ENCODE measurements at places on chromosomes 2 and 18. TPM values are rescaled to one million over a fixed set of nuclear protein-coding genes. Genes with fewer than 3 reads are reported as not detected.

Gene ZAP70
- total RNA-seq, result 4.1 TPM

Gene PGAP1
- 13.5 TPM for total RNA-seq

Gene EPB41L3
- 163 TPM for total RNA-seq

- no peak for DNase-seq
These were observed 553.3 kb upstream of the TNP1 start for GRCh38 chr2:217413193-217413592.

- DNase-seq, result no peak
These were observed 168.7 kb upstream of the SKOR2 start for GRCh38 chr18:47420130-47420529.

DNA sequence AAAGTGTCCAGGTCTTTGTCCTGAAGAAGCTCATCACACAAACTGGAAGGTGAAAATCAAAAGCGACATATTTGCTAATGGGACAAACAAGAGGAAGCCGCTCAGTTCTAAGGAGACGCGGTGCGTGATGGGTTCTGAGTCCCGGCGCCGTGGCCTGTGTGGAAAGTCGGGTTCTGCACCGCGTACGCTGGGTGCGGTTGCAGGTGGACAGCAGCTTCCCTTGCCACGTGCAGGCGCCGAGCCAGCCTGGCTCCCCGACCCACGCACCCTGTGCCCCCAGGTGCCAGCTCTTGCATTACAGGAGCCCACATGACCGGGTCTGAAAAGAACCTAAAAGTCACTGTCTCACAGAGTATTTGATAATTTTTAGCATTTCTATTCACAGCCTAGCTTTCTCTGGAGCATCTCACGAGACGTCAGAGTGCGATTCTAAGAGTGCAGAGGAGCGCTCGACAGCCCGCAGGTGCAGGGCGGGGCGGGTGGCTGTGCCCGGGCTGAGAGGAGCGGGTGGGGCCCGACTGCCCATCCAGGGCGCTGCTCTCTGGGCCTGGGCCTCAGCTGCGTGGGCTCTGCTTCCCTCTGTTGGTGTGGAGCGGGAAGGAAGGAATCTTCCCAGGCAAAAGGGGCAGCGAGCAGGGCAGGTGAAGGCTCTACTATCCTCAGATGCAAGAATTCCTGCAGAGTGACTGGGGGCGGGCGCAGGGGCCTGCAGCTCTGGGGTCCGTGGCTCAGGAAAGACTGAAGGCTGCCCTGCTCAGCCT lies 39.4 kb downstream of the MYT1L start:
- DNase-seq, result no peak

DNA sequence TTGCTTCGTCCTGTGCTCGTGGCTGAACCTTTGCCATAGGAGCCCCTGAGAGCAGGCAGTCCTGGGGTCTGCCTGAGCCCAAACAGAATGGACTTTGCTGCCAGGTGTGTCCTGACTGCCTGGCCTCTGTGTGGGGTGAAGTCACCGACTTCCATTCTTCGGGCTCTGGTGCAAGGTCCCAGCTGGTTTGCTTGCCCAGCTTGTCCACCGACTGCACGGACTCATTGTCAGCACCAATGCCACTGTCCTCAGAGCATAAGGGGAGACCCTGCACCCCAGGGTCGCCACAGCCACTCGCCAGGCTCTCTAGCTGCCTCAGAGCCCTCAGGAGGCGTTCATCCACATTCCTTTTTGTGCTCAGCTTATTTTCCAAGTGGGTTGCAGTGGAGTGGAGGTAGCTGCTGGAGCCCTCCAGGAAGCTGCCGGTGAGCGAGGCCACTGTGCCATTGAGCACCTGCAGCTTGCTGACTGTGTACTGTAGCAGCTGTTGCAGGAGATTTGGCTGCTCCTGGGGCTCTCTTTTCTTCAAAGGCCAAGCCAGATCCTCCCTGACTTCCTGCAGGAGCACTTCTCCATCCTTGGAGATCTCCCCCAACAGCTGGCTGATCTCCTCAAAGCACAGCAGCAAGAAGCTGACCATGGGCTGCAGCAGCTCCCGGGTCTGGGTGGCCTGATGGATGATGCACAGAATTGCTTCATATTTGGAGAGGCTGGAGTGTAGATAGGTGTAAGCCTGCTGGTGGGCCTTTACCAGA lies 1.2 kb downstream of the PCARE start:
- no peak for DNase-seq

GRCh38 chr2:225104971-225105370 lies 62.7 kb upstream of the DOCK10 start:
- no peak for DNase-seq

Gene MAP3K19
- total RNA-seq, result not detected

DNA sequence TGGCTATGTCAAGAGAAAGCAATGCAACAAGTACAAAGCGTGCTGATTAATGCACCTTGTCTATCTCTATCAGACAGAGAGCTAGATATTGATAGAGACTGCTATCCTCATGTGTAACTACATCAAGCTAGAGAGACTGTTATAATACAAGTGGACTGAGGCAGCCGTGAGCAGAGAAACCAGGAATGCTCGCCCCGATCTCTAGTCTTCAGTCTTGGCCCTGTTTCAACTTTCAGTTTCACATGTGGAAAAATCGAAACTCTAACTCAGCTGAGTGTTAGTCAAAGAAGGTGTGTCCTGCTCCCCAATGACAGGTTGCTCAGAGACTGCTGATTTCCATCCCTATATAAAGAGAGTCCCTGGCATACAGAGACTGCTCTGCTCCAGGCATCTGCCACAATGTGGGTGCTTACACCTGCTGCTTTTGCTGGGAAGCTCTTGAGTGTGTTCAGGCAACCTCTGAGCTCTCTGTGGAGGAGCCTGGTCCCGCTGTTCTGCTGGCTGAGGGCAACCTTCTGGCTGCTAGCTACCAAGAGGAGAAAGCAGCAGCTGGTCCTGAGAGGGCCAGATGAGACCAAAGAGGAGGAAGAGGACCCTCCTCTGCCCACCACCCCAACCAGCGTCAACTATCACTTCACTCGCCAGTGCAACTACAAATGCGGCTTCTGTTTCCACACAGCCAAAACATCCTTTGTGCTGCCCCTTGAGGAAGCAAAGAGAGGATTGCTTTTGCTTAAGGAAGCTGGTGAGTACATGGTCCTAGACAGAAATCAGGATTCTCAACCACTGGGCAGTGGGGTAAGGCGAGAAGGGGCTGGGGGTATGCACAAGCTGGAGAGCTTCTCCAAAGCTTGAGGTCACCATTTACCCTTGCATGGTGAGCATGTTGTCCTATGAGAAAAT lies at the start of gene RSAD2:
RSAD2 (plus strand) TSS at position 376 of the 903 bp plus-strand sequence; CDS start at position 400, 24 bp downstream.
- no peak for DNase-seq

Gene LINC00305
- total RNA-seq, result not detected

- no peak for DNase-seq
These were observed 686 bp upstream of the PNO1 start for GRCh38 chr2:68157002-68157401.

Gene CXCR1
- 0.36 TPM for total RNA-seq

DNA sequence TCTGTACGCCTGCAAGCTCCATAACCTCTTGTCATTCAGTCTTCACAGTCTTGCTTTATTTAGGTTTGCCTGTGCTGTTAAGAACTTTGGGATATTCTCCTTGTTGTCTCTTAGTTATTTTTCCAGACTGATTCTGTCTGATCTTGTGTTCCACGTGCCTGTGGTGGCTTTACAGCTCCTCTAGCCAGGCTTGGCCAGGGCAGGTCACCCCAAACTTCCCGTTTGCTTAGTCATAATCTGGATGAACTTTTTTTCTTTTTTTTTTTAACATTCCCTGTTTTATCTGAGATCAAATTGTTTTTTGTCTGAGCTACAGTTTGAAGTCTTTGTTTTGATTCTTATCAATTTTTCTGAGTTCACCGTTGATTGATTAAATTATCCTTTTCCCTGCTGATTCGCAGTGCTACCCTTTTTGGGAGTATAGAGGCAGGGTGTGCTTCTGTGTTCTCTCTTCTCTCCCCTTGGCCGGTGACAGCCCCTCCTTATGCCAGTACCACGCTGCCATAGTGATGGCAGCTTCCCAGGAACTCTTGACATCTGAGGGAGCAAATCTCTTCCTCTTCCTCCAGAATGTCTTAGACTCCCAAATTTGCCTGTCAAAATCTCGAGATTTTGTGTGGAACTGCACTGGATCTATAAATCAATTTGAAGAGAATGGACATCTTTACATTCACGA lies 2.5 kb downstream of the SP100 start:
- no peak for DNase-seq

Gene TSGA10
- 5.4 TPM for total RNA-seq

Gene RELCH
- total RNA-seq, result 22.5 TPM

- no peak for DNase-seq
These were observed 596.1 kb upstream of the ZEB2 start for GRCh38 chr2:145116056-145116455.

DNA sequence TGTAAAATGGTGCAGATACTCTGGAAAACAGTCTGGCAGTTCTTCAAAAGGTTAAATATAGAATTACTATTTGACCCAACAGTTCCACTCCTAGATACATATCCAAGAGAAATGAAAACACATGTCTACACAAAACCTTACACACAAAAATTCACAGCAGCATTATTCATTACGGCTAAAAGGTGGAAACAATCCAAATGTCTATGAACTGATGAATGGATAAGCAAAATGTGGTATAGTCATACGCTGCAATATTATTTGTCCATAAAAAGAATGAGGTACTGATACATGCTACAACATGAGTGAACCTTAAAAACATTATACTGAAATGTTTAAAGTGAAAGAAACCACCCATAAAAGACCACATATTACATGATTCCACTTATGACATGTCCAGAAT lies 4.0 kb downstream of the CYP27C1 start:
- DNase-seq, result no peak

GRCh38 chr2:166449439-166449838 lies 44.6 kb downstream of the SCN7A start:
- DNase-seq, result no peak

- DNase-seq, result no peak
These were observed 54.2 kb downstream of the DIPK1C start for GRCh38 chr18:74402806-74403433.

Gene UGT1A5
- total RNA-seq, result not detected

- no peak for DNase-seq
These were observed 326.3 kb downstream of the CDH7 start for GRCh38 chr18:66077066-66077465.

DNA sequence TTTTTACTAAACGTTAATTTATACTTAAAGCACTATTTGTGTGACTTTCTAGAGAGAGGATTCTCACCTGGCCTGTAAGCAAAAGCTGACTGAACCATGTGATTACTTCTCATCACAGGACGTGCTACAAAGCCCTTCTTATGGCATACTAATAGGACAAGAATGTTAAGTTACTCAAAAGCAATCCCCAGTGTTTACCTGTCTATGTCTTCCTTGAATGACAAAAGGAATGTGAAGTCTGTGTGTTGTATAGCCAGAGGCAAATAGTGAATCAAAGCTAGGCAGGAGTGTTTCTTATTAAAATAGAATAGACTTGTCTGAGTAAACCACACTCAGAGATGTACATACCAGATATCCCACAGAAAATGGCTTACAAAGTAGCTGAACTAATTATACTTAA lies 1465.5 kb downstream of the SUCLG1 start:
- DNase-seq, result no peak

GRCh38 chr2:61420991-61421544 lies 49.8 kb downstream of the USP34 start:
- no peak for DNase-seq

Gene RAB6C
- not detected for total RNA-seq

GRCh38 chr18:29034113-29034856 lies 857.4 kb upstream of the CDH2 start:
- DNase-seq, result no peak

- DNase-seq, result no peak
These were observed 109.8 kb downstream of the AP1S3 start for GRCh38 chr2:223727562-223727961.

GRCh38 chr2:230721712-230722111 lies 9.1 kb downstream of the CAB39 start:
- DNase-seq, result no peak

GRCh38 chr2:174540893-174541292 lies 54.1 kb upstream of the GPR155 start:
- no peak for DNase-seq

GRCh38 chr18:77108001-77108692 lies 24.4 kb downstream of the MBP start:
- DNase-seq, result no peak

- DNase-seq, result no peak
These were observed 573 bp downstream of the PAIP2B start for GRCh38 chr2:71226096-71226964.

DNA sequence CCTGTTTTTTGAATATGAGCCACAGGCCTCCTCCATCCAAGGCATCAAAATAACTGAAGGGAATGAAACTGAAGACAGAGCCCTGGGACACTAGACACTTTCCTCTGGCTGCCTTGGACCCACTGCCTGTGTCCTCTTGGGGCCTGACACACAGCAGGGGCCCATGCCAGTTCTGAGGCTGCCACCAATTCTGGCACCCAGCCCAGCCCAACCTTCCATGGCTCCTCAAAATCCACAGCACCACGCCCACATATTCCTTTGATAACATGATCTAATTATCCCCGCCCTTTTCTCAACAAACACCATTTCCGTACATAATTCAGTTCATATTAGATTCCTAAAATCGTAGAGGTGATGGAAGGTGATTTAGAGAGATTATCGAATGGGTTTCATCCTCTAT lies 64.2 kb downstream of the EMX1 start:
- DNase-seq, result no peak

GRCh38 chr2:195603998-195604397 lies 53.0 kb upstream of the SLC39A10 start:
- DNase-seq, result no peak

- DNase-seq, result no peak
These were observed 39.5 kb upstream of the FIGN start for GRCh38 chr2:163775304-163775703.

DNA sequence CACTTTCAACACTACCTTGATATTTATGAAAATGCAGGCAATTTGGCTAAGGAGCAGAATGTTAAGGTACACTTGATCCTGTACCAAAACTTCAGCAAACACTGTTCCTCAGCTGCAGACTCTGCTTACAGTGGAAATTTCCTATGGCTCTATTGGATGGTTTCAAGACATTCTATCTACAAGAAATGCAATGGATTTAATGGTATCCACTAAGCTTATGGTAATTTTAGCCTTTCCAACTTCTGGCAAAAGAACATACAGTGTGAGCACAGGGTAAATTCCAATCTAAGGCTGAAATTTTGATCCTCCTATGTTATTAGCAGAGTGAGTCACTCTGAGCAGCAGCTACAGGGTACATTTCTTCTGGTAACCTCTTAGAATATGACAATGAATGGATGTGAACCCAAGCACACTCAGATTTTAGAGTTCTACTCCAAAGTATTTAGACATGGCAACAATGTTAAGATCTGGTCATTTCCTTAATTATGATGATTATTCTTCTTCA lies 361.8 kb upstream of the PIK3C3 start:
- DNase-seq, result no peak

GRCh38 chr2:8174641-8175257 lies 507.1 kb upstream of the ID2 start:
- DNase-seq, result no peak

Gene MC2R
- not detected for total RNA-seq

Gene TMEM178A
- 1.9 TPM for total RNA-seq

Gene REG3A
- not detected for total RNA-seq
